ENCODE measurements at places on chromosomes 2 and 18. TPM values are rescaled to one million over a fixed set of nuclear protein-coding genes. Genes with fewer than 3 reads are reported as not detected.

The SEC11C gene
- total RNA-seq = 55.3 TPM

DNA sequence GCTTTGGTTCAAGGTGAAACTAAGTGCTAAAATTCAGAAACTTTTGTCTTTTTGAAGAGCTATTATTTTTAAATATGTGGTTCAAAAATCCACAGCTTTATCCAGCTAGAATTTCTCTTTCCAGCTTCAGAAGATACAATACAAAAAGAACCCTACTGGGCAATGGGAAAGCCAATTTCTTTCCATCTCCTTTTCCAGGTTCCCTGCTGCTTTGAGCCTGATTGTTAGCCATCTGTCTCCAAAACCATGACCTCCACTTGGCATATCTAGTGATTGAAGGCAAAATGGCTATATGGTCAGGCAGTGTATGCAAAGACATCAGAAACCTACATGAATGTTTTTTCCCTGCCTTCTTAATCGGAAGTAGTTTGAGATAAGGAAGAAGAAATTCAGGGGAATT is 134.1 kb downstream of the KCNH7 start:
- no peak for DNase-seq

The RAB27B gene
- total RNA-seq = 42.1 TPM

The PCARE gene
- total RNA-seq = not detected

The OSR1 gene
- 34.7 TPM for total RNA-seq

DNA sequence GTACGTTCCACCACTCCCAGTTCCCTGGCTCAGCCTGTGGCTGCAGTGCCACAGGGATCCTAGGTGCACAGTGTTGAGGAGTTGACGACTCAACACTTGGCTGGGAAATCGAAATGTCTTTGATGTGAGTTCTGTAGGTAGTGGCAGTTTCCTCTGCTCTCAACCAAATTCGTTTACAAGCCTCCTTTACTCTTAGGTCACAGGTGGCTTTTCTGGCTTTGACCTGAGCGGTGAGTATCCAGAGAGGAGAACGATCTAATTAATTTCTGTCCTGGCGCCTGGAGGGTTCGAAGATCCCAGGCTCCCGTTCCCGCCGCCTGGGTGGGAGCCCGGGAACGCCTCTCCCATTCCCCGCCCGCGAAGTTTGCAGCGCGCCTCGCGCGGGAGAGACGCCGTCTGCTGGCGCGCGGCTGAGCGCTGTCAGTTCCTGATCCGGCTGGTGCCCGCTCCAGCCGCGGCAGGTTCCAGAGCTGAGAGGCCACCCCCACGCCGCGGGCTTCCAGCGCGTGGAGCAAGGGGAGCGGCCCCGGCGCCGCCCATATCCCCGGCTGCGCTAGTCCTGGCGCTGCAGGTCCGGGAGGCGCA is at the start of gene LAMA3:
LAMA3 (plus strand) TSS at position 423 of the 585 bp plus-strand sequence. CDS start 231 bp downstream, outside the sequence.
- DNase-seq = peak; percentile 62

DNA sequence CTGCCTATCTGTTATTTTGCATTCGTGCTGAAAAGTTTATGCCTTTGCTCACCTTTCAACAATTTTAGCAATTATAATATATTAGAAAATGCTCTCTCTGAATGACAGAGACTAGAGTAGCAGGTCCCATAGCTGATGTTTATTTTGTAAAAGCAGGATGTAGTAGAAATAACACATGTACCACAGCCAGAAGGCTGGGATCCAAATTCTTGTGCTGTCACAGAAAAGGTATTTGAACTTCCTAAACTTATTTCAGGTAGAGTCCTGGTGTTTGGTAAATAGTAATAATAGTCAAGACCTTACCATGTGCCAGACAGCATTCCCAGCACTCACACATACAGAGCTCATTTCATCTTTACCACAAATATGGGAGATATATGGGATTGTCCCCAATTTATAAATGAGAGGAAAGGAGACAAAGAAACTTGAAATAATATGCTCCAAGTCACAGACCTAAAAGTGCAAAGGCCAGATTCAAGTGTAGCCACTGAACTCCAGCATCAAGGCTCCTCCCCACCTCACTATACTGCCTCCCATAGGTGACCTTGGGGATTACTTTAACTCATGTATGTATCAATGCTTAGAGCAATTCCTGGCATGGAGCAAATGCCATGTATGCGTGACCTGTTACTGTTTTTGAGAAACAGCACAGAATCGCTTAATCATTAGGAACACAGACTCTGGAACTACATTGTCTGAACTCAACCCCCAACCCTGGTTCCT is 284.7 kb upstream of the RAB12 start:
- no peak for DNase-seq

The ANKRD30BL gene
- total RNA-seq = 0.36 TPM

DNA sequence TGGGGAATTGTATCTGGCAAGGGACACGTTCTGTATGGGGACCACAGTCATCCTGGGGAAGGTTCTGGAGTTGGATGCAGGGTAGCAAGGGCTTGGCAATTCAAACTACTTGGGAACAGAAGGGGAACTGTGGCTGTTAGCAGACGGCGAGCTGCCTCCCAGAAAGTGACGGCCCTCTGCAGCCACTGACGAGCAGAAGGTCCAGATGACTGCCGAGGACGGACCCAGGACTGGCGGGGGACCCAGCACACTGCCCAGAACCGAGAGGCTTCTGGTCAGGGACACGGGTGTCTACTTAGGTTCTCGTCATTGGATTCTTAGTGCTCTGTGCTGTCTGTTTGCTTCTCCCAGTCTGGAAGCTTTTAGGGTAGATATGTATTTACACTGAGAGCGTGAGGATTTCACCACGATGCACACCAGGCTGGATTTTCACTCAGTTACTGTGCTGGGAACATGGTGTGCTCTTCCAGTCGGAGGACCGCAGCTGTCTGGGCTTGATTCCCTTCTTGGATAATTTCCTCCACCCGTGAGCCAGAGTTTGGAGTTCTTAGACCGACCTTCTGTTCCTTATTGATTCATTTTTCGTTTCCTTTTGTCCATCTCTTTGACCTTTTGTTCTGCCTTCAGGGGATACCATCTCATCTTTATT is 13.4 kb downstream of the GPR35 start:
- peak; percentile 23 for DNase-seq

DNA sequence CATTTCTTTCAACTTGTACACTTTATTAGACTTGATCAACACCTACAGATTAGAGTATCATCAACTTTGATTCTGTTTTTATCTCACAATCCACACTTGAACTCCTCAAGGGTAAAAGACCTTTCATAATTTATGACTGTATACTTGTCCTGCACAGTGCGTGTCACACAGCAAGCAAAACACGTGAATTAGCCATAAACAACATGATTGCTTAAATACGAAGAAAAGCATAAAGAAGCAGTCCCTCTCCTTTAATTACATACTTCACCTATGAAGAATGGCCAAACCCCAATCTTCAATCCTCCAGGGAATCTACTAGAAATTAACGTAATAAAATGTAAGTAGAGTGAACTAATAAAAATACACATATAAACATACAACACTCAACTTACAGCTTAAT is 13.6 kb downstream of the TMX3 start:
- DNase-seq = no peak

The RAD51AP2 gene
- total RNA-seq = not detected

DNA sequence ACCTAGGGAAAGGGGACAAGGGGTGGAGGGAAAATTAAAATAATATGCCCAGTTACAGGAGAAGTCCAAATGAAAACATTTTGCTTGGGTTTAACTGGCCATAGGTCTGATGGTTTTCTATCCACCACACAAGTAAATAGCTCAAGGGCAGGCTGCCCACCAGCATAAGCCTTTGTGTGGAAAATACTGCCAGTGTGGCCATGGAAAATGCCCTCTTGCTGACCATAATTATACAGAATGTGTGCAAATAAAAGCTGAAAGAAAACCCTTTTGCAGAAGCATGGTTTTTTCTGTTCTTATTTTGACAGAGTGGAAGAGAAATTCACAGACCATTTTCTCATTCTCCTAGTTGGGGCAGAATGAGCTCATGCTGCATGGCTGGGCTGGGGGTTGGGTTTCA is 111.3 kb upstream of the SIX2 start:
- no peak for DNase-seq

The PIKFYVE gene
- 34.4 TPM for total RNA-seq

DNA sequence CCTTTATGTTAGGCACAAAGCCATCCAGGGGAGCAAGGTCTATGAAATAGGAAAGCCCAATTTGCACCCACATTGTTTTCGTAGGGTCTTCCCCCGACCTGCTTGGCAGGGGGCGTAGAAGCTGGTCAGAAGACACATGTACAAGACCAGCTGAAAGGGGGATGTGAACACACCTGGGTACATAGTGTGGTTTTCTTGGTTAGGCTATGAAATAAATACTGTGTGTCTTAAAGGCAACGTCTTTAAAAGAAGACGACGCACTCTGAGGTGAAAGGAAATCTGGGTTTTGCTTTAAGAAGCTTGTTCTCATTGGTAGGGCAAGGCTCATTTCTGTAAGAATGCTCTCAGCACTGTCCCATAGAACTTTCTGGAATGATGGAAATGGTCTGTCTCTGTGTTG is 60.0 kb upstream of the KLF7 start:
- no peak for DNase-seq

GRCh38 chr2:76197428-76197827 is 486.7 kb upstream of the GCFC2 start:
- DNase-seq = no peak

The MBP gene
- total RNA-seq = 78.7 TPM

The COLEC12 gene
- 10.2 TPM for total RNA-seq

DNA sequence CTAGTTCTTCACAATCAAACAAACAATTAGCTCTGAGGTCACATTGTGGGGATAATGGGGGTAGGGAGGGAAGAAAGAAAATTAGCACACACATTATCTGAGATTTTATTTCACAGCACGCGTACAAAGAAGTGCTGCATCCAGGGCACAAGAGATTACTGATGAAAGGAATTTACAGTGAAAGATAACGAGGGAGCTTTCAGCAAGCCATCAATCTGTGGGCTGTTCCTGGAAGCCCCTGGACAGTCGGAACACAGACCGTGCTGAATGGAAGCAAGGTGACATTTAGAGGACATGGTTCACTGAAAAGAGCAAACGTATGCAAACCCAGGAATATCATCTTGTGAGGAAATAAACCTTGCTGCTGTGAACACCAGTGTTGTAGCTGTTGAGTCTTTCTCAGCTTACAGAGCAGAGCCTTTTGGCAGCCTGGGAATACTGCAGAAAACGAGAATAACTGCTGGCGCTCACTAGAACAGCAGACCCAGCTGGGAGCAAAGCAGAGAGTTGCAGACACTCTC is 63.2 kb downstream of the SCG2 start:
- DNase-seq = no peak

DNA sequence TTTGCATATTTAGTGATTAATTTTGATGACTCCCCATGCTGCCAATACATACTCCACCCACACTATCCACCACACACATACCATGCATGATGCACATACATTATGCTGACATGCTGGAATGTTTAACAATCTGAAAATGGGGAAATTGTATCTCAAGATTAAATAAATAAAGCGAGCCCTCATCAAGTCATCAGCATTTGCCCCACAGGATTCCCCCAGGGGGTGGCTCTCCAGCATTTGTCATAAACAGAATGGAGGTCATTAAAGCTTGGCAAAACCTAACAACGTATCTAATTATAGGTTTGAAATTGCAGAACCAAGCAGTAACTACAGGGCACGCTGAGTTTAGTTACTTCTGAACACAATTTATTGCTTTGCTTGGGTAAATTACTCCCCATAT is 141.2 kb upstream of the TACR1 start:
- DNase-seq = no peak

The FBXO11 gene
- 67.7 TPM for total RNA-seq

DNA sequence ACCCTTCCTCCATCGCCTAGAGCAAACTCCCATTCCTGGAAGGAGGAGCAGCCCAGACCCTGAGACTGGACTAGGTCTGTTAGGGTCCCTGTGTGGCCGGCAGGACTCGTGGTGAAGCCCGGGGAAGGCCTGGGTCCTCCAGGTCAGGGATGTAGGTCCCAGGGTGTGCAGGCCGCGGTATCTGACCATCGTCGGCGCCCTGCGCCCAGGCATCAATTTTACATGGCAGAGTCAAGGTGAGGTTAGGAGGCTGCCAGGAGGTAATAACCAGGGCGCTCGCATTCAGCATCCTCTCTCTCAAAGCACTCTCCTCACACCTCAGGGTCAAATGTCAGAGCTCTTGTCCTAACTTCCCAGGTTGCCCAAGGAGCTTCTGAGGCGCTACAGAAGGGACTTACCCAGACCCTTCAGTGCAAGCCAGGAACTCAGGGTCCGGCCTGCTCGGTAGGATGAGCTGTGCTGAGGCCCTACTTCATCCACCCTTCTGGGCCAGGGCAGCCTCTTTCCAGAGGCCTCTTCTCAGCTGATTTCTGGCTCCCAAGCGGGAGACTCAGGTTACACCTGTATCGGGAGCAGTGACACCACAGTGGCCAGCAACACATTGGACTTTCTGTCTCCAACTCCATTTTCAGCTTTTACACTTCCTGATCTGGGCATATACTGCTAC is 628 bp downstream of the SH2D6 start:
- DNase-seq = no peak

DNA sequence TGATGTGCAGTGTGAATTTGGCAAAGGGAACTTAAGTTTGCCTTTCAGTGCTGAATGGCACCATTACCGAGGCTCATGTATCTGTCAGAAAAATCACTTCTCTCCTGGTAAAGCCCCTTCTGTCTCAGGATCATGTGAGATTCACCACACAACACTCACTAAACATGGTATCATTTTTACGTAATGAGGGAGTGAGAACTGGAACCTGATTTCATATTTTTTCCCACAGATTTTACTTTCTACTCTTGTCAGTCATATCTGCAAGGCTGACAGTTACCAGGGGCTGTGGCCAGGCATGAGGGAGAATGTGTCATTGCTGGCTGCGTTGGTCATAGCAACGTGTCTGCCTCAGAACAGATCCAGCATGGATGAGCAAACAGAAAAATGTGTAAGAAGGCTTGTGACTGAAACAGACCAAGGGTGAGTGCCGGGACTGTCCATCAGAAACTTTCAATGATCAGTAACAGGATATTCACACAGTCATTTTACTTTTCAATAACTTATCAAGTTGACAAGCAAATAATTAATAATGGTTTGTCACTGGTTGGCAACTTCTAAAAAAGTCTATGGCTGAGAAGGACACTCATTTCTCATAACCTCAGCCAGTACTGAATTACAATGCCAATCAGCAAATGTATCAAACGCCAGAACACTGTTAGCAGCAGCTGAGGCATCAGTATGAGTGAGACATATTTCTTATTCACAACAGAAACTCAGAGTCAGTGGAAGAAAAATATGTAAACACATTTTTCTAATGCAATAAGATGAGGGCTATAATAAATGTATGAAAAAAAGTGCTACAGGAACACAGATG is 100.5 kb downstream of the CDC42EP3 start:
- no peak for DNase-seq

The CRYGD gene
- not detected for total RNA-seq

DNA sequence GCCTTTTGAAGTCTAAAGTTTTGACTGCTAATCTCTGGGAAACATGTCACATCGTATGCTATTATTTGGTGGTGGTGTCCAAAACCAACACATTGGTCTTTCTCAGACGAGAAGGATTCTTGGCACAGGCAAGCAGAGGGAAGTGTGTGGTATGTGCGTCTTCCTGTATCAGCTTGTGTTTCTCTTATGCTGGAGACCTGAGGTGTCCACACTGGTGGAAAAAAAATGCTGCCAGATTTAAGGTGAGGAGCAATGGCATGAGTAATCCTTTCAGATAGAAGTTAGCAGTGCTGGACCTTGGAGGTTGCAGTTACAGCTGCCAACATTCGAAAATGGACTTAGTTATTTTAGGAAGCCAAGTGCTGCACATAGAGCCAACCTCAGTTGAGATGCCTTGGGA is 11.7 kb upstream of the FHL2 start:
- DNase-seq = no peak

Data from ureter (tissue), 1 donor.